ENCODE measurements at places on chromosomes 12 and 14. TPM values are rescaled to one million over a fixed set of nuclear protein-coding genes. Genes with fewer than 3 reads are reported as not detected.
A peak's percentile ranks its signal among the peaks of the same experiment; 100 is the strongest.

- H3K4me3 ChIP-seq = no peak overlapping the region
- DNase-seq = no peak
- no peak overlapping the region for H3K27ac ChIP-seq
- no peaks in the 10 kb centered on the region for H3K27me3 ChIP-seq
These were observed 119.9 kb downstream of the RIMBP2 start for GRCh38 chr12:130596241-130596640.

Gene TAS2R13
- not detected for polyA plus RNA-seq

DNA sequence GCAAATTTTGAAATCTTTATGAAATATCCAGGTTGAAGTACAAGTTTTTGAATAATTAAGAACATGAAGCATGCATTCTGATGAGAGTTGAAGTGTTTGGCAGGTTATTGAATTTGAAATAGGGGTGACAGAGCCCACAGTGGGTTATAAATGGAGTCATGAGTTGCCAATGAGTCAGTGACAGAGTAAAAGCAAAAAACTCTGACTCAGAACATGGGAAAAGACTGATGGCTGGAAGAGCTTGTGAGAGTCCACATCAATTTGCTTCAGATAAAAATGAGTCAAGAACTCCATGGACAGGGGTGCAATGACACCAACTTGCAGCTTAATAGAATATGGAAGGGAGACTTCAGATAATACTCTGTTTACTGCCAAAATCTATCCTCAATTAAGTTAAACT lies 105.3 kb downstream of the SLC6A15 start:
- no peak for DNase-seq
- no peaks in the 10 kb centered on the region for H3K4me1 ChIP-seq
- H3K27me3 ChIP-seq = no peaks in the 10 kb centered on the region
- H3K27ac ChIP-seq = no peak overlapping the region
- no peaks in the 10 kb centered on the region for H3K36me3 ChIP-seq

DNA sequence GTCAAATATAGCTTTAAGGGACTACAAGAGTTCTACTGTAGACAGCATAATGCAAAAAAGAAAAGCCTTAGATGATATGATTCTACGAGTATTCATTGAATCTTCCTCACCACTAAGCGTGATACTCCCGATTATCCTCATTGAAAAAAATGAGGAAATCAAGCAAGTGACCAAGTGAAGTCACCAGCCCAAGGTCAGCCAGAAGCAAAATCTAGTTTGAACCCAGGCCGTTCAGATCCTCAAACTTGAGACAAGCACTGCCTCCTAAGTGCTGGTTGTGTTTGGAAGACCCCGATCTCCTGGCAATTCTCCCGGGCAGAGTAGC lies 845 bp downstream of the GIT2 start:
- H3K27me3 ChIP-seq = no peaks in the 10 kb centered on the region
- no peak for DNase-seq
- H3K27ac ChIP-seq = peak overlapping the region; percentile 93
- H3K36me3 ChIP-seq = peaks cover 7% of the 10 kb centered on the region
- peak overlapping the region; percentile 76 for H3K4me3 ChIP-seq

Data from lung (tissue), 17 donors.